Activated T-helper 2 cell treated with anti-CD3 and anti-CD28 coated beads, Interferon-gamma antibody, Interleukin-2, Interleukin-4, amounts not matched to agents 10 μg/mL and 5 μg/mL and 100 μg/mL, durations not matched to agents 14 hours and 24 hours and 36 hours (primary cell): ENCODE measurements at places on chromosomes 5 and 9.

- DNase-seq = no peak
Measured at GRCh38 chr9:112503170-112503569, 16.5 kb downstream of the KIAA1958 start.

- no peak for DNase-seq
Measured at GRCh38 chr9:89363311-89363670, 45.0 kb downstream of the SECISBP2 start.

DNA sequence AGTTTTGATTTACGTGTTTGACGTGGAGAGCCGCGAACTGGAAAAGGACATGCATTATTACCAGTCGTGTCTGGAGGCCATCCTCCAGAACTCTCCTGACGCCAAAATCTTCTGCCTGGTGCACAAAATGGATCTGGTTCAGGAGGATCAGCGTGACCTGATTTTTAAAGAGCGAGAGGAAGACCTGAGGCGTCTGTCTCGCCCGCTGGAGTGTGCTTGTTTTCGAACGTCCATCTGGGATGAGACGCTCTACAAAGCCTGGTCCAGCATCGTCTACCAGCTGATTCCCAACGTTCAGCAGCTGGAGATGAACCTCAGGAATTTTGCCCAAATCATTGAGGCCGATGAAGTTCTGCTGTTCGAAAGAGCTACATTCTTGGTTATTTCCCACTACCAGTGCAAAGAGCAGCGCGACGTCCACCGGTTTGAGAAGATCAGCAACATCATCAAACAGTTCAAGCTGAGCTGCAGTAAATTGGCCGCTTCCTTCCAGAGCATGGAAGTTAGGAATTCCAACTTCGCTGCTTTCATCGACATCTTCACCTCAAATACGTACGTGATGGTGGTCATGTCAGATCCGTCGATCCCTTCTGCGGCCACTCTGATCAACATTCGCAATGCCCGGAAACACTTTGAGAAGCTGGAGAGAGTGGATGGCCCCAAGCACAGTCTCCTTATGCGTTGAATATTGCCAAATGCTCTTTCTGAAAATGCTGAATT is 850 bp downstream of the RRAGA start:
- no peak for DNase-seq

- no peak for DNase-seq
Measured at GRCh38 chr5:148831590-148832565, 5.5 kb downstream of the ADRB2 start.

GRCh38 chr9:69546265-69546664 is 125.9 kb downstream of the APBA1 start:
- DNase-seq = no peak

DNA sequence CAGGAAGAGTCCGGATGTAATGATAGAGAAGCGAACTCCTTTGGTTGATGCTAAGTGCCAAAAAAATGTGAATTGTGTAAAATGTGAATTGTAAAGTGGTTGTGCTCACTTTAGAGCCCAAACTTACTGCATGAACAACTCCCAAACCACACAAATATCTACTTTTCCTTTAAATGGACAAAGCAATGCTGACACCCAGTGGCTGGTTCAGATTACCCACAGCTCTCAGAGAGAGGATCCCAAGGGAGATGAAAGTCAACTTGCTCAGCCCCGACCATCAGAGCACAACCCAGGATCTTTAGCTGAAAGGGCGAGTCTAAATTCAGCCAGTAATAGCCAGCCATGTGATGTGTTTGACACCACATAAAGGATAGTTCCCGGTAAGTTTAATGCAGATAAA is 133.7 kb downstream of the NMUR2 start:
- no peak for DNase-seq

DNA sequence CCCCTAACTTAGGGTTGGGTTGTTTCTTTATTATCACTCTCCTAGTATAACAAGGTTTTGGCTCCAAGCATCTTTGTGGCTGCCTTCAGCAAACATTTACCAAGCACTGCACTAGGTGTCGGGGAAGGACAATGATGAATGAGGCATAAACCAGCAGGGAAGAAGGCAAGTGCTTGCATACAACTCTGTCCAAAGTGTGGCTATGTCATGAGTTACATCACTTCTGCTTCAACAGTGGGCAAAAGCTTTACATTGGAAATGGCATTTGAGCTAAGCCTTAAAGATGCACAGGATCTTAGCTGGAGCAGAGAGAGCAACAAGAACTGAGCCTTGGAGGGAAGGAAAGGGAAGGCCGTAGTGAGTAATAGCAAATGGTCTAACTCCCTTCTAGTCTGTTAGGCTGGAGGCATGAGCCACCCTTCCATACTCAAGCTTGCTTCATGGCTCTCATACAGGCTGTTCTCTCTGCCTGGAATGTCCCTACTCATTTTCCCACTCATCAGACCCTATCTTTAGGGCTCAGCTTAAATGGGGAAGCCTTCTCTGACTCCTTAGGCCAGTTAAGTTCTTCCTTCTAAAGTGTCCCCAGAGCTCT is 121.8 kb downstream of the SEMA6A start:
- DNase-seq = no peak

GRCh38 chr9:137606005-137606621 is 627 bp downstream of the ARRDC1 start:
- peak; percentile 30 for DNase-seq

DNA sequence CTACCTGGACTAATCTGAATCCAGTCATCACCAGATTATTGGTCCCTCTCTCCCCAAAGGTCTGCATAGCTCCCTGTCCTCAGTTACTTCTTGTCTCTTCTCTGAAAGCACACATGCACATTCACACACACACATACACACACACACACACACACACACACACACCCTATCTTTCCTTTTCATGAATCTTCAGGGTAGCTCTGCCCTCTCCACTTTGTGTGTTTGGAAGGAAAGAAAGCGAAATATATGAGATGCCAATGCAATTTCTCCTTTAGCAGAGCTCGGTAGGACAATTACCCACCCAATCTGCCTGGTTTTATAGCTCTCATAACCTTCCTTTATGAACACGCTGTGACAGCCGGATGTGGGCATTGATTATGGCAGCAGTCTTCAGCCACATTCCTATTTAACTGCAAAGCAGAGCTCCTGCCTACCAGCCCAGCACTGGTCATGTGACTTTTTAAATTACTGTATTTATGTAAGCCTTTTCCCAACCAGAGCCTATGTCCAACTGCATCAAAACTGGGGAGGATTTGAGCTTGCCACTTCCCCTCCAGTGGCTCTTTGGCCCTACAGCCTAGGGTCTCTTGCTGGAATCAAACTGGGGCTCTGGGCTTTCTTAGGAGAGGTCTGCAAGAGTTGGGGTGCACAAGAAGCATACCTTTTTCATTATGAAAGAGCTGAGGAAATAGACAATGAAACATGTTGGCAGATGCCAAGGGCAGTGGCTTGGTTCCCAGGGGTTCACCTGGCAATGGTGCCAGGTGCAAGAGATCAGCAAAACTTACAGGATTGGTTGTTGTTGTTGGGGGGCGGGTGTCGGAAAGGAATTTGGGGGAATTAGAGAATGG is 20.8 kb upstream of the MATR3 start:
- no peak for DNase-seq

GRCh38 chr9:137552022-137552768 is 516 bp downstream of the MRPL41 start:
- peak; percentile 30 for DNase-seq

DNA sequence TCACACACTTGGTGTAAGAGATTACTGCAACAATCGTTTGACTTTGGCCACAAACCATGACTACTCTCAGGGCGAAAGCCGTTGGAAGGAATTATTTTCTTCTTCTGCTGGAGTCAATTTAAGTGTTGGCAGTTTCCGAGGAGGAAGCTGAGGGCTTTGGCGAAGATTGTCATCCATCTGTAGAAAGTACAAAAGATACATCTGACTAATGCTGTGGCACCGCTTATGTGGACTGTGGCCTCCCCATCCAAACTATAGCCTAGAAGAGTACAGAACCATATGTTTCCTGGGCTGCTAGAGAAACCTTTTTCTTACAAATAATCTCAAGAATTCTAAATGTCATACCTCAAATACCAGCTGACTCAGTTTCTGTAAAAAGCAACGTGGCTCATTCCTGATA is 7.4 kb downstream of the MTX3 start:
- DNase-seq = no peak

DNA sequence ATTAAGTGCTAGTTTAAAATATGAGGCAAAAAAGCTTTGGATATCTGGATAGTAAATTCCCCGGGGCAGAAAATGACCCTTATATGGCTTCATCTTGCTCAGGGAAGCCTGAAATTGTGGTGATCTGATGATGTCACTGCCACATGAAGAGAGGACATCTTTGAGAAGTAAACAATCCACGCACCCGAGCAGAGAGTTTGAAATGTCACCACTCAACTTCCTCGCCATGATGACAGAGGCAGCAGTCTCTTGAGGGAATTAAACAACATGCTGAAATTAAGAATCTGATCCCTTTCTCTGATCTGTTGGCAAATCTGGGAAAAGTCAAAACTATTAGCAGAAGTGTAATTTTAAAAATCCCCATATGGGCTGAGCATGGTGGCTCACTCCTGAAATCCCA is 110.0 kb downstream of the TLE1 start:
- DNase-seq = no peak

GRCh38 chr5:83568186-83568585 is 96.6 kb downstream of the VCAN start:
- no peak for DNase-seq

DNA sequence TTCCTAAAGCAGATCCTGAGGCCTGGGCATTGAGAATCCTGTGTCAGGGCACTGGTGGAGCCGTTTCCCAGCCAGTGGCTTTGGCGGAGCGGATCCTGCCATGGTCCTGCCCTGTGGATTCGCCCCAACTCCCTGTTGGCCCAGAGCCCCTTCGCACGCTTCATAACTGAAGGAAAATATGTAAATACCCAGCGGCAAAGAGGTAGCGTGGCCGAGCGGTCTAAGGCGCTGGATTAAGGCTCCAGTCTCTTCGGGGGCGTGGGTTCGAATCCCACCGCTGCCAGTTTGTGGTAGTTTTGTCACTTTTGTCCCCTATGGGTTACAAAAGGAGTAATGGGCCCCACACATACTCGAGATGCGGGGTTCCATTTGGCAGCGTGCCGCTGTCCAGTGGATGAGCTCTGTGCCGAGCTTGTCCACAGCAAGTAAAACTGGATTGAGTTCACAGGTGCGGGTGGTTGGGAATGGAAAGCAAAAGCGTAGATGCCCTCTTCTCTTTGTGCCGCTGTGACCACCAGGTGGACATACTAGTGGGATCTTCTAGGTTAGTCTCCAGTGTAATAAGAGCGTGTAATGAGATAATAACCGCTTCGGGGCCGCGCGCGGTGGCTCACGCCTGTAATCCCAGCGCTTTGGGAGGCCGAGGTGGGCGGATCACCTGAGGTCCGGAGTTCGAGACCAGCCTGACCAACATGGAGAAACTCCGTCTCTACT is 17.3 kb downstream of the TRIM7 start:
- peak; percentile 49 for DNase-seq

GRCh38 chr9:27441741-27442070 is 82.4 kb upstream of the IFNK start:
- DNase-seq = no peak

DNA sequence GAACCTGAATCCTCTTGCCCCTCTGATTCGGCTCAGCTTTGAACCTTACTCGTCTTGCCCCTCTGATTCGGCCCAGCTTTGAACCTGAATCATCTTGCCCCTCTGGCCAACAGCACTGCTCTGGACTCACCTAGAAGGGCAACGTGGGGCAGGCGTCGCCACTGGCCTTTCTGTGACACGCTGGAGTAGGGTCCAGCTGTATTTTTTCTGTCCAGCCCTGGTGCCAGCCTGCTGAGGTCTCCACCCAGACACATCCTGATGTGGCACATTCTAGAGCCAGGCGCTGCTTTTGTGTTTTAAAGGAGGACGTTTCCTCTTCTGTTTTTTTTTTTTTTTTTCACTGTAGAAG is 15.2 kb upstream of the CPEB4 start:
- no peak for DNase-seq

- peak; percentile 38 for DNase-seq
Measured at GRCh38 chr5:180784497-180785097, 18.0 kb downstream of the MGAT1 start.

DNA sequence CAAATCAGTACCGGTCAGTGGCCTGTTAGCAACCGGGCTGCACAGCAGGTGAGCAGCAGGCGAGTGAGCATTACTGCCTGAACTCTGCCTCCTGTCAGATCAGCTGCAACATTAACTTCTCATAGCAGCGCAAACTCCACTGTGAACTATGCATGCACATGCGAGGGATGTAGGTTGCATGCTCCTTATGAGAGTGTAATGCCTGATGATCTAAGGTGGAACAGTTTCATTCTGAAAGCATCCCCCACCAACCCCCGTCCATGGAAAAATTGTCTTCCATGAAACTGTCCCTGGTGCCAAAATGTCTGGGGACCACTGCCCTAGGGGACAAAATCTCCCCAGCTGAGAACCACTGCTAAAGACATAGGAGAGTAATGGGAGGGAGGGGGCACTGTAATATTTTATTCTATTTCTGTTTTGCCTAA is 51.1 kb downstream of the P4HA2 start:
- no peak for DNase-seq

DNA sequence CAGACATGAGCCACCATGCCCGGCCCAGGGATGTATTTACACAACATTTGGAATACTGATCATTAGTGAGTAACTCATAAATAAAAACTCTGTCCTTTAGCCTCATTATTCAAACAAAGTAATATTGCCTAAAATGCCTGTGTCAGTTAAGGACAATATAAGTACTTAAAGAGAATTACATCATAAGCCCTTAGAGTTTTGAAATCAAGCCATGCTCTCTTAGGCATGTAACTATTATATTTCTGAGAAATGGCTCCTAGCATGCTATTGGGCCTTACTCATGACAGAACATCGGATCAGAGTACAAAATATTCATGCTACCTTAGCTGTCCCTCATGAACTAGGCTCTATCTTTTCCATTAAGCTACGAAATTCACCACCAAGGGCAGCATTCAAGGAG is 309.3 kb downstream of the CHSY3 start:
- no peak for DNase-seq

DNA sequence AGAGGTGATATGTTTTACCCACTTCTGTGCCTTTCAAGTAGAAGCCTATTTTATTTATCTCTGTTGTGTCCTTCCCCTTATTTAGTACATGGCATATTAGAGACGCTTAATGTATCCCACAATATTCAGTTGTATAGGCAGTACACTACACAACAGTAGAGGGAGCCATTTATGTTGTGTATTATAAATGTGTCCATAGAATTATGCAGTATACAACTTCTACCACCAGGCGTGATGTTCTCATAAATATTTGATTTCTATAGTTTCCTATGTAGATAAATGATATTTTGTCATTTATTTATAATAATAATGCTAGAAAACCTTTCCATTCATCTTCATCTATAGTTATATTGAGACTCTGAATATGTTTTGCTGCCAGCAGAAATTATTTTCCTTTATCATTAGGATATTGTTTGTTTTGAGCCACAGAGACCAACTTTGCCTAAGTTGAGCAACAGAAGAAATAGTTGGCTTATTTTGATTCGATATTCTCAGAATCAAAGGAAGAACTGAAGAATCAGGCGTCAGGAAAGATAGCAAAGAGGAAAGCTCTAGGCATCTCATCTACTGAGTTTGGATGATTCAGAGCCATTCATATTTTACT is 81.7 kb downstream of the ADAMTS19 start:
- DNase-seq = no peak

GRCh38 chr9:122263699-122264349 is 816 bp downstream of the RBM18 start:
- no peak for DNase-seq
